ENCODE measurements at places on chromosomes 11 and 22.

- no peak for DNase-seq
These were observed 36.8 kb upstream of the LARGE1 start for GRCh38 chr22:33957086-33957485.

- DNase-seq, result no peak
These were observed 43.6 kb downstream of the TMEM135 start for GRCh38 chr11:87081358-87081757.

- DNase-seq, result no peak
These were observed 6.9 kb downstream of the TRIM6 start for GRCh38 chr11:5603326-5603725.

- DNase-seq, result peak; percentile 47
These were observed 131.1 kb downstream of the RASSF10 start for GRCh38 chr11:13140028-13140870.

- no peak for DNase-seq
These were observed 24.8 kb upstream of the SWAP70 start for GRCh38 chr11:9639099-9639498.

DNA sequence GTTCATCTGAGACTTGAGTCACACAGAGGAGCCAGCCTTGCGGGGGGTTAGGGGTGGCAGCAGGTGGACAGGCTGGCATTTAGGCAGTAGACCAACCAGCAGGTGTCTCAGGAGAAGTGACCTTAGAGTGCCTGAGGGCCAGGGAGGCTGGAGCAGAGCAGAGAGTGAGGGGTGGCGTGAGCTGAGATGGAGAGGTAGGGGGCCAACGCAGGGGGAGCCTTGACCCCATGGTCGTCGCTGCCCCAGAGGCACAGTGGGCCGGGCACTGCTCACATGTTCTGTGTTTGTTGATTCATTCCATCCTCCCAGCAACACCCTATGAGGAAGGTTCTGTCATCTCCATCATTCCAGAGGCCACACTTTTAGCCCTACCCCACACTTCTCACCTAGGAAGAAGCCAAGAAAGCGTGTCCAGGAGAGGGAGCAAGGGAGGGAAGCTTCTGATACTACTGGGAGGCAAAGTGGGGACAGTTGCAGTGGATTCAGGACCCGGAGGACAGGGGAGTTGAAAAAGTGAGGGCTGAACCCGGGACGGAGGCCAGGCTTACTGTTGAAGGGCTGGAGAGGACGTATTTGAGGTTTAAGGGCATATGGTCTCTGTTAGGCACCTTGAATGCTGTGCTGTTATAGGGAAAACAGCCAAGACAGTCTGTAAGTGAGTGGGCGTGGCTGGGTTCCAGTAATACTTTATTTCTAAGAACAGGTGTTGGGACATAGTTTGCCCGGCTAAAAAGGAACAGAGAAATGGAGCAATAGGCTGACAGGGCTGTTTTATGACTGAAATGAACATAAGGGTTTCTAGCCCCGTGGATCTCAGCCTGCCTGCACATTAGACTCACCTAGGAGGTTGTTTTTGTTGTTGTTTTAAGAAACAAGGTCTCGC lies 7.3 kb downstream of the SART1 start:
- DNase-seq, result no peak

DNA sequence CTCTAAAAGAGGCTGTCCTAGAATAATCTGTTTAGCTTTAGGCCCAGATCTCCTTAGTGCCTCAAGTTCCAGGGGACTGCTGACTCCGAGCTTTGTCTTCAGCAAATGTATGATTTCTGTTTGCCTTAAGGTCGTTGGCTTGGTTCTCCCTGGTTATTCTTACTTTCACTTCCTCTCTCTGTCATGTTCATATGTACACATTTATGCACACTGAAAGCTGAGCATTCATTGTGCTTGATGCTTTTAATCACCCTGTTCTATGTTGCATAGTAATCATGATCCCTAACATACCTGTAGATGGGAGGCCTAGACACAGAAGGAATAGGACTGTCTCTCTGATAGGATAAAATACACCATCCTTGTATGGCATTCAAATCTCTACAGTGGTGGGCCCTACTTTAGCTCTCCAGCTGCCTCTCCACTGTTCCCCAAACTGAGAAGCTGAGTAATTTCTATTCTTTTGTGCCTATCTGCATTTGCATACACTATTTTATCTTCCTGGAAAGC lies 7.2 kb downstream of the PPFIBP2 start:
- DNase-seq, result no peak

GRCh38 chr22:32775957-32776356 lies 25.5 kb upstream of the TIMP3 start:
- no peak for DNase-seq

DNA sequence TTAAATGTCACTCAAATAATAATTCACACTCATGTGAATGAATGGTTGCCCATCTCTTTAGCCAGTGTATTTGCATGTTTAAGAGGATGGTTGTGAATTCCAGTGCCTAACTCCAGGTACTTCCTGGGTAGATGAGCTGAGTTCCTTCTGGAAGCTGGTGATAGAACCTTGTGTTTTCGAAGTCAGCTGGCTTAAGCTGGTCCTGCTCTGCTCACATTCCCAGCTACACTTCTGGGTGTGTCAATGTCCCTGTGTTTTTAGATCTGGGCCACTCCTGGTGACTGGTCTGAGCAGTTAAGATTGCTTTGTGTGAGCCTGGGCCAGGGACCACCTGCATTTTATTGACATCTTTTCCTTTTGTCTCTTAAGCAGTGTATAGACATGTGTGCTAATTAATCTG lies 10.6 kb downstream of the TEAD1 start:
- no peak for DNase-seq

DNA sequence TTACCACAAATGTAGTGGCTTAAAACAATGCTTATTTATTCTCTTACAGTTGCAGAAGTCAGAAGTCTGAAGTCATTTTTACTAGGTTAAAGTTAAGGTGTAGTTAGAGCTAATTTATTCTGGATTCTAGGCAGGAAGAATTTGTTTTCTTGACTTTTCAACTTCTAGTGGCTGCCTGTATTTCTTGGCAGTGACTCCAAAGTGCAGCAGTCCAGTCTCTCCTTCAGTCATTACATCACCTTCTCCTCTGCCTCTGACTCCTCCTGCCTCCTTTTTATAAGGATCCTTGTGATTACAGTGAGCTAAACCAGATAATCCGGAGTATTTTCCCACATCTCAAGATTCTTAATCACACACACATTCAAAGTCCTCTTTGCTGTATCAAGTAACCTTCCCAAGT lies 581.4 kb downstream of the KCNA4 start:
- peak; percentile 68 for DNase-seq

DNA sequence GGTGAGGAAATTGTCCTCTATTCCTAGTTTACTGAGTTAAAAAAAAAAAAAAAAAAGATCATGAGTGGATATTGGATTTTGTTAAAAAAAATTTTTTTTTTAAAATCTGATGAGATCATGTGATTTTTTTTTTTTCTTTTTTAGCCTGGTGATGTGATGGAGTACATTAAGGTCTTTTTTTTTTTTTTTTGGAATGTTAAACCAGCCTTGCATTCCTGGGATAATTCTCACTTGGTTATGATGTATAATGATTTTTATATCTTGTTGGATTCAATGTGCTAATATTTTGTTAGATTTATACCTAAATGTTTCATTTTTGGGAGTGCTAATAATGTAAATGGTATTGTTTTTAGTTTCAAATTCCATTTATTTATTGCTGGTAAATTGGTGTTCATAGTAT lies 43.3 kb downstream of the DDX10 start:
- DNase-seq, result no peak

DNA sequence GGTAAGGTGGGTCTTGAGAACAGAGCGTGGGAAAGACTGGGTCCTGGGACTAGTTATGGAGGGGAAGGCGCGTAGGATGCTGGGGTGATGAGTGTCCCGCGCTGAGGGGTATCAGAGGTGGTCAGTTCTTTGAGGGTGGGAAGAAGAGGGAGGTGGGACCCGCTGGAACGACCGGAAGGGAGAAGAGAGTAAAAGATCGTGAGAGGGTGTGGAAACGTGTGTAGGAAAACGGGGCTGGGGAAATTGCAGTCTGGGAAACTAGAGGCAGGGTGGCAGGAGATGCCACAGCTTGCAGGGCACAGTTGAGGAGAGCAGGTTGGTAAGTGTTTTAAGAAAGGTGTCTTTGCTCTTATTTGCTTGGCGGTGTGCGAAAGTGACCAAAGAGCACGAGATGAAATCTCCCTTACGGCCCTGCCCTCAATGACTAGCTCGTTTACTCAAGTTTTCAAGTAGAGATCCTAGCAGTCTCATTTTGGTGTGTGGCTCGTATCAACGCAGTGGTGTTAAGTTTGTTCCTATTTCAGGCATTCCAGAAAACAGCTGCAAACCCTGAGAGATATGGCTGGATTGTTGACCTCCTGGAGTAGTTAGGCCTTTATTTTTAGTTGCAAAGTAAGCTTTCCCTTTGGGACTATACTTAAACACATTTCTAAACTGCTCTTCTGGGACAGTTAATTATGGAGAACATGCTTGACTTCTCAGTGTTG lies 615 bp downstream of the STT3A start:
- DNase-seq, result peak; percentile 57

DNA sequence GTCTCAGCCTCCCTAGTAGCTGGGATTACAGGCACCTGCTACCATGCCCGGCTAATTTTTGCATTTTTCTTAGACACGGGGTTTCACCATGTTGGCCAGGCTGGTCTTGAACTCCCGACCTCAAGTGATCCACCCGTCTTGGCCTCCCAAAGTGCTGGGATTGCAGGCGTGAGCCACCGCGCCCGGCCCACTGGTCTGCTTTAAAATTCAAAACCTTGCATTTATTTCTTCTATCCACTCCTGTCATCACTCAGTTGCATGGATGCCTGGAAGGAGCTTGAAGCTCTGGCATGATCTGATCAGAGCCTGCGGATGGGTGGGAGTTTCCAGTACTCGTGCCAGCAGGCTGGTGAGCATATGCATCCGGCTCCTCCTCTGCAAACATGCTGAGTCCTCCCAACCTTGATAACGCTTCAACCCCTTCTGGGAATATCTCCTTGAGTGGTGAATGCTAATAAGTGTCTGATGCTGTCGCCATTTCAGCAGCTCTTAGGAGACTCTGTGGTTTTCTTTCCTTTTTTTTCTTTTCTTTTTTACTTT lies 39.6 kb downstream of the UBASH3B start:
- DNase-seq, result no peak

- no peak for DNase-seq
These were observed 35.9 kb downstream of the CTTN start for GRCh38 chr11:70433966-70434812.

DNA sequence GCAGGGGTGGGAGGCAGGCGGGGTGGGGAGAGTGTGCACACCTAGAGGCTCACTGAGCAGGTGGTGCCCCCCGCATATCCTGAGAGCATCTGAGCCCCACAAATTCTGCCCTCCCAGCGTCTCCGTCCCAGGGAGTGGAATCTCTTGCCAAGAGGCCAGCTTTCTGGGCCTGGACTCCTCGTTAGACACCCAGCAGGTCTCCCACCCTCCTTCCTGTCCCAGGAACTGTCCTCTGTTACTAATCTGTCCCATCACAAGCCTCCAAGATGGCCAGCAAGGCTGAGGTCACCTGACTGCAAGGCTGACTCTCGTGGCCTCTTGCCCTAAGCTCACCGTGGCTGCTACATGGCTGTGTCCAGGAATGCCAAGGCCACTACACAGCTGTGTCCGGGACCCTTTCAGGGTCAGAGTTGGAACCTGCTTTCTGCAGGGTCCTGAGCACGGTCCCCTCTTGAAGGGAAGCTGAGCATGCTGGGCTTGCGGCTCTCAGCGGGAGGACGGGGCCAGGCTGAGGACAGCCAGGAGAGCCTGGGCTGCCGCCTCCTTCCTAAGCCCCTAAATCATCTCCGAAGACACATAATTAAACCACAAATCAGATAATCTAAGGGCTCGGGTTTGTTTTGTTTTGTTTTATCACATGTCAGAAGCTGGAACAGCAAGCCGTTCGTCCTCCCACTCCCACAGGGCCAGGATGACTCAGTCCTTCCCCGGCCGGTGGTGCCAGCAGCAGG lies 1327.3 kb downstream of the TBC1D22A start:
- peak; percentile 4 for DNase-seq

DNA sequence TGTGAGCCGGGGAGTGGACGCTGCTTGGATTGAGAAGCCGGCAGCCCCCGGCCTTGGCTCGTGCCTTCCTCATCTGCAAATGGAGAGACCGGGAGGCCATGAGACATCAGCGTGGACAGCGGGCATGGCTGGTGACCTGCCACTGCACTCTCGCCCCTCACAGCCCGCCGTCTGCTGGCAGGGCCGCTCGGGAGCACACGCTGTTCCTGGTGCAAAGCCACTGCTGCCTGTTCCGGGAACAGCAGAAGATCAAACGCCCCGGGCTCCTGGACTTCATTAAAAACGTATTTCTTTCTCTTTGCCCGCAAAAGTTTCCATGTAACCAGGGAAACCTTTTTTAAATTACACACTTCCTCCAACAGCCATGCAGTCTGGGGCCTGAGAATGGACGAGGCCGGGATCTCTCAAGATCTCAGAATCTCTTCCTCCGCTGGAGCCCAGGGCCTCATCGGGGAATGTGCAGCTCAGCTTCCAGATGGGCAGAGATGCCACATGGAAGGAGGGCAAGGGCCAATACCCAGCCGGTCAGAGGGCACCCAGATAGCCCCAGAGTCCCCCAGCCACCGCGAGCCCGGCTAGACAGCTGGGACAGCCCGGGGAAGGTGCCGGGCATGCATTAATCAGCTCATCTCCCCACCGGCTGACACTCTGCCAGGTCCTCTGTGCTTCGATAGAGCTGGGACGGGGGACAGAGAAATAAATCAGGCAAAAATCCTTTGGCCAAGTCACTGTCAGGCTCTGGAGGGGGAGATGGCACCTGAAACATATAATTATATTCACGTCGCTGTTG lies 62.8 kb upstream of the PRR5 start:
- DNase-seq, result peak; percentile 15

DNA sequence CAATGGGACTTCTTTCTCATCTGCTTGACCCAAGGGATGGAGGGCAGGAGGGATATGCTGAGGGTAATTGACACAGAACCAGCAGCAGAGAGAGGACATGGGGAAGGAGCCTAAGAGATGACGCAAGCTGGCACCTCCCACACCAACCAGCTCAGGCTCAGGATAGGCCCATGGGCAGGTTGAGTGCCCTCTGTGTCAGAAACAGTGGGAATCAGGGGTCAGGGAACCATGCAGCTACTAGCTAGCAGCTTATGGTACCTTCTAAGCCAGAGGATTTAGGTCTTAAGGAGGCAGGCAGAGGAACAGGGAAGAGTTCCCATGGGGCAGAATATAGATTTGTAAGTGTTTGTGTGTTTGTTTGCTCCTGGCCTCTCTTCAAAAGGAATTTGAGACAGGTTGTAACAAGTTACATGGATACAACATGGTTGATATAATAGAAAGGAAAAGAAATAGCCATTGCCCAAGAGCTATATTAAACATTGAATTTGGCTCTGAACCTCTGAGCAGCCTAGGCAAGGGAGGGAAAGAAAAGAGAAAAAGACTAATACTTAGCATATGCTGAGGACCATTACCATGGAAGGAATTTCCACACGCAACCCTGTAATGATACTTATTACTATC lies 39.9 kb upstream of the NAV2 start:
- no peak for DNase-seq

DNA sequence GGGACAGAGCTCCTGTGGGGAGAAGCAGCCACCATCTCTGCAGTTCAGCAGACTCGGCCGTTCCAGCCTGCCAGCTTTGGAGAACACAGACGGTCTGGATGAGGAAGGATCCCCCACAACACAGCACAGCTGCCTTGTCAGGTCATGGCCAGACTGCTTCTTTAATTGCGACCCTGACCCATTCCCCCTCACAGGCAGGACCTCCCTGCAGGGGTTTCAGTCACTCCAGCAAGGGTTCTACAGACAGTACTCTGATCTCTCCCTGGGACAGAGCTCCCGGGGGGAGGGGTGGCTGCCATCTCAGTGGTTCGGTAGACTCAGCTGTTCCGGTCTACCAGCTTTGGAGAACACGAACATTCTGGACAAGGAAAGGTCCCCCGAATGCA lies 173.5 kb downstream of the TTC28 start:
- DNase-seq, result peak; percentile 12

Measured in choroid plexus epithelial cell (primary cell).